HepG2 (cell line): ENCODE measurements at places on chromosomes 2 and 18. TPM values are rescaled to one million over a fixed set of nuclear protein-coding genes. Genes with fewer than 3 reads are reported as not detected.
A peak's percentile ranks its signal among the peaks of the same experiment; 100 is the strongest.

DNA sequence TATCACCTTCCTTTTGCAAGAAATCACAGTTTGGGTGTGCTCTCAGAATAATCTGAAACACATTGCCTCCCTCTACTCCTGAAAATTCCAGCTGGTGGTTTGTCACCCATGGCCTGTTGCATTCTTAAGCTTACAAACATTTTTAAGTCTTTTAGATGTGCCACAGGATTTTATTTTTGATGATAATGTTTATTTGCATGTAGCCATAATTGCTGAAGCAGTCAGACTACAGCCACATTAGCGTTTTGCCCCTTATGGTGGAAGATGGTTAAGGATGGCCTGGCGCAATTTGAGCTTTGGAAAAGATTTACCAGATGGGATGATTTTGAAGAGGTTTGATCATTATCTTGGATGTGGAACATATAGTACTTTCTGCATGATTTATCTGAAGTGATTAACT is 439.5 kb downstream of the MEIS1 start:
- H3K27me3 ChIP-seq = no peaks in the 10 kb centered on the region
- H3K27ac ChIP-seq = no peak overlapping the region
- H3K36me3 ChIP-seq = no peaks in the 10 kb centered on the region
- DNase-seq = no peak

- H3K27me3 ChIP-seq = no peaks in the 10 kb centered on the region
- peaks cover 15% of the 10 kb centered on the region for H3K4me1 ChIP-seq
- peak; percentile 12 for DNase-seq
- peak overlapping the region; percentile 35; the same call in 1 of the 2 replicates for H3K4me3 ChIP-seq
- no peak overlapping the region for H3K27ac ChIP-seq
Measured at GRCh38 chr18:49531678-49532153, 30.1 kb upstream of the LIPG start.

- no peak for DNase-seq
- peaks cover 28% of the 10 kb centered on the region for H3K27me3 ChIP-seq
- H3K4me1 ChIP-seq = peaks cover 13% of the 10 kb centered on the region; the same call in 1 of the 2 replicates
- no peak overlapping the region for H3K27ac ChIP-seq
- H3K4me3 ChIP-seq = no peak overlapping the region
- no peaks in the 10 kb centered on the region for H3K36me3 ChIP-seq
Measured at GRCh38 chr2:224444021-224444420, 42.1 kb upstream of the FAM124B start.

- H3K4me1 ChIP-seq = peaks cover 63% of the 10 kb centered on the region
Measured at GRCh38 chr2:65299246-65299645, 71.6 kb downstream of the ACTR2 start.

- H3K36me3 ChIP-seq = peaks cover 3% of the 10 kb centered on the region; the same call in 1 of the 2 replicates
- H3K27me3 ChIP-seq = no peaks in the 10 kb centered on the region
- no peak for DNase-seq
- H3K4me1 ChIP-seq = peaks cover 89% of the 10 kb centered on the region
- H3K4me3 ChIP-seq = no peak overlapping the region
Measured at GRCh38 chr2:61437170-61437569, 33.7 kb downstream of the USP34 start.

DNA sequence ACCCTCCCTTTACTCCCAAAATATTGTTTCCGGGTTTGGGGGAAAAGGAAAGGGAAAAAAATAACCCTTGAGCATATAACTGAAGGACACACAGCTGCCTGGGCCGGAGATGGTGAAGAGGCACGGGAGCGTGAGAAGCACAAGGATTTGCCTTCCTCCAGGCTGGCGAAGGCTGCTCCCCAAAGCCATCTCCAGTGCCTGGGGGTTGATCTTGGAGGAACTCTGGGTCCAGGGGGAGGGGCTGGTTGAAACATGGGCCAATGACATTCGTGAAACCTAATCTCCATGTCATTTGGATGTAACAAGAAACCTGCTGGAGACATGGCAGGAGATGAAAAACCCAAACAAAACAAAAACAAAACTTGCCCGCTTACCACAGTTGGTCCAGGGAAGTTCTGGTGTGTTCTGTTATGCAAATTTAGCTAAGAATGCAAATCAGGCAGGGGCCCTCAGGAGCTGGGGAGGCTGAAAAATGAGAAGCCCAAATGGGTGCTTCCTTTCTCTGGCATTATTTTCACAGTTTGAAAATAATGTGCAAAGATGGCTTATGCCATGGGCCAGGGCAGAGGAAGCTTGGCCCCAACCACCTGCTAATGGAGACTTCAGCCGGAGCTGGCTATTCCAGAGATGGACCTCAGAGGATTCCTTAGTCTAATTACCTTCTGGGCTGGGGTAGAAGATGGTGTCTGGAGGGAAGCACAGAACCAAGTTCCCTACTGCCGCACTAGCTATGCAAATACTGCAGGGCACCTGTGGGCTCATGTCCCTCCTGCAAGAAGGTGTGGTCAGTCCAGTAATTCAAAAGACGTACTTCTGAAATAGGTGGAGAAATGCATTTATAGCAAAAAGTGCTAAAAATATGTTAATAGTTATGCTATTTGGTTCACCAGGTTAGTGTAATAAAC is 180.9 kb downstream of the BCL2 start:
- no peak overlapping the region for H3K27ac ChIP-seq
- H3K27me3 ChIP-seq = peaks cover 16% of the 10 kb centered on the region; the same call in 2 of the 3 replicates
- DNase-seq = no peak
- no peaks in the 10 kb centered on the region for H3K36me3 ChIP-seq
- no peaks in the 10 kb centered on the region for H3K4me1 ChIP-seq
- no peak overlapping the region for H3K4me3 ChIP-seq

DNA sequence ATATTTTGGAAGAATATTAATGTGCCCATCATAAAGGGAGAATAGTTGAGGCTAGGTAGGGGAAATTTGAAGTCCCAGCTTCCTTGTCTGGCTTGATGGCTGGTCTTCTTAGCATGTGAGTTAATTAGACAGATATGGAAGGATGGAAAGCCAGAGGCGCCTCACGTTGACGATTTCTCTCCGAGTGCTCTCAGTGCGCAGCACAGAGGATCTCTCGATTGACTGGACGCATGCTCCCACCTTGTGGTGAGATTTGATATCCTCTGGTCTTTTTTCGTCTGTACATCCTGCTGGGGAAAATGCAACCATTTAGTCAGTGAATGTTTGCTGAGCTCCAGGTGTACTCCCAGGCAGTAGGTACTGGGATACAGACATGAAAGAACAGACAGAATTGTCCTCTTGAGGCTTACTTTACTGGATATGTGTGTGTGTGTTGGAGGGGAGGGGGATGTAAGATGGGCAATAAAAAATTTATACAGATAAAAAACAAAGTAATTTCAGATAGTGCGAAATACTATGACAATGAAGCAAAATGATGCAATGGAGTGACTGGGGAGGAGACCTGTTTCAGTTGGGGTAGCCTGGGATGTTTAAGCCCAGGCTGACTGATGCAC is 66.9 kb upstream of the ZNG1B start:
- no peak overlapping the region for H3K4me3 ChIP-seq
- peak; percentile 80 for DNase-seq
- H3K27me3 ChIP-seq = no peaks in the 10 kb centered on the region
- H3K4me1 ChIP-seq = peaks cover 8% of the 10 kb centered on the region
- no peaks in the 10 kb centered on the region for H3K36me3 ChIP-seq
- no peak overlapping the region for H3K27ac ChIP-seq

DNA sequence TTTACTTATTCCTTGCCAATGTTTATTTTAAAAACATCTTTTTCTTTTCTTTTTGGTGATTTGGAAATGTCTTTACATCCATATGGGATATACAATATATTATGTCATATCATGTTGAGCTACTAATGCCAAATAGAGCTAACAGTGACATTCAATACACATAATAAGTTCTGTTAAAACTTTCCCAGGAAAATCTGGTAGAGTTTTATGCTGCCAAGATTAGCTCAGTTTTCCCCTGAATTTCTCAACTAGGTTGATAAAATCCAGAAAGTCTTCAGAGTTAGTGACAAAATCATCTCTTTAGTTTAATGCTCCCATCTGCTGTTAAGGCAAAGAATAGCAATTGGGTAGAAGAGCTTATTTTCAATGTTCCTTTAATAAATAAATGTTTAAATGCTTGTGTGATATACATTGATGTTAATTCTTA is 9.9 kb downstream of the COL3A1 start:
- DNase-seq = no peak
- no peak overlapping the region for H3K4me3 ChIP-seq
- H3K4me1 ChIP-seq = no peaks in the 10 kb centered on the region
- H3K27ac ChIP-seq = no peak overlapping the region
- no peaks in the 10 kb centered on the region for H3K27me3 ChIP-seq

- H3K4me3 ChIP-seq = no peak overlapping the region
- no peaks in the 10 kb centered on the region for H3K4me1 ChIP-seq
- no peaks in the 10 kb centered on the region for H3K36me3 ChIP-seq
- H3K27me3 ChIP-seq = no peaks in the 10 kb centered on the region
- DNase-seq = no peak
- H3K27ac ChIP-seq = no peak overlapping the region
Measured at GRCh38 chr2:151654085-151654484, 80.2 kb downstream of the NEB start.

GRCh38 chr18:77755187-77755586 is 505.5 kb downstream of the GALR1 start:
- H3K4me1 ChIP-seq = no peaks in the 10 kb centered on the region
- peaks cover 5% of the 10 kb centered on the region; the same call in 1 of the 3 replicates for H3K27me3 ChIP-seq
- H3K27ac ChIP-seq = no peak overlapping the region
- H3K4me3 ChIP-seq = no peak overlapping the region

GRCh38 chr18:32319084-32319483 is 129.2 kb downstream of the MEP1B start:
- no peaks in the 10 kb centered on the region for H3K27me3 ChIP-seq
- peaks cover 32% of the 10 kb centered on the region for H3K4me1 ChIP-seq
- no peaks in the 10 kb centered on the region for H3K36me3 ChIP-seq

DNA sequence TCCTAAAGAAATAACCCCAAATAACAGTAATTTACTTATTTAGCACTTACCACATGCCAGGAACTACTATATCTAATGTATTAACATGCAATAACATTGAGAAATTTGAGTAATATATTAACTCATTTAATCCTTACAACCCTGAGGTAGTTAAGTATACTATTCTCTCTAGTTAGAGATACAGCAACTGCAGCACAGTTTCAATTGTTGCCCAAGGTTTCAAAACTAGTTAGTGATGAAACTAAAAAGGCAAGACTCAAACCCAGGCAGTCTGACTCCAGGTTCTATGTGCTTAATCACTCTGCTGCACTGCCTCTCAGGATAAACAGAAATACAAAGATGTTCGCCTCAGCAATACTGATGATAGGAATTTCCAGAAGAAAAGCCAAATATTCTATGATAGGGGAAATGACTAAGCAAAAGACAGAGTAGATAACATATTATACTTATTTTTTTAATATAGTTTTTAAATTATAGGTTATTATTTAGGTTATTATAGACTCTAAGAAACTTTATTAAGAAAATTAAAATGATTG is 88.0 kb downstream of the SS18 start:
- no peak overlapping the region for H3K4me3 ChIP-seq
- H3K27me3 ChIP-seq = no peaks in the 10 kb centered on the region; the same call in 1 of the 2 replicates
- H3K27ac ChIP-seq = no peak overlapping the region

- no peak for DNase-seq
- H3K27me3 ChIP-seq = peaks cover 39% of the 10 kb centered on the region
- H3K36me3 ChIP-seq = no peaks in the 10 kb centered on the region
- no peaks in the 10 kb centered on the region for H3K4me1 ChIP-seq
Measured at GRCh38 chr2:238576674-238577073, 149.9 kb downstream of the ASB1 start.

DNA sequence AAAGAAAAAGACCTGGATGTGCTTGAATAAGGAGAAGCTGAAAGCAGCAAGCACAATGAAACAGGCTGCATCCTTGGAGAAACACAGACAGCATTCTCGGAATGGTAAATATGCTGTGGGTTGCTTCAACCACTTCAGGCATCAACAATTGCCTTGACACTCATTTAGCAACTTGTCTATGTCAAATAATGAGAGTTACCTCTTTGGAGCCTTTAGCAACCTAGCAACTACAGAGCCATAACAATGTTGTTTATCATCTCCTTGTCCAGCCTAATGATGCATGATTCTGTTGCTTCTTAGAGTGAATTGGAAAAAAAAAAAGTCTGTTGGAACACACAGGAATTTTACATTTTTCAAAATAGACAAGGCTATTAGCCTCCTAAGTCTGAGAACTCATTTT is 410.6 kb downstream of the PIK3C3 start:
- H3K4me1 ChIP-seq = peaks cover 17% of the 10 kb centered on the region
- H3K27ac ChIP-seq = no peak overlapping the region

GRCh38 chr18:43271593-43272432 is 5.5 kb downstream of the SYT4 start:
- no peaks in the 10 kb centered on the region for H3K4me1 ChIP-seq
- no peaks in the 10 kb centered on the region for H3K27me3 ChIP-seq
- H3K27ac ChIP-seq = no peak overlapping the region
- no peak overlapping the region for H3K4me3 ChIP-seq
- DNase-seq = peak; percentile 35

DNA sequence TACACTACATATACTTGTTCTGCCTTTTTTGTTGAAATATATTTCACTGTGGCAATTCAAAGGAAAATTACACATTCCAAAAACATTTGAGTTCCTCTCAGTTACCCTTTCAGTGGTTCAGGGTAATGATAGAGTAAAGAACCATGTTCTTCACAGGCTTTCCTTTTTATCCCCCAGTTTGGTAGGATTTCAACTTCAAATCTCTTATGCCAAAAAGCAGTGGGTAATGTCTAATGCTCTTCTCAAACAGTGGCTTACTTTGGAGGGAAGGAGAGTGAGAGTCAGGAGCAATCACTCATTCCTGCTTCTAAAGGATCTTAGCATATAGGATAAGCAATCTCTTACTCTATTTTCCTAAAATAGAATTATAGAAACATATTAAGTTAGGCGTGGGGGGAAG is 290.6 kb downstream of the ZEB2 start:
- no peak overlapping the region for H3K4me3 ChIP-seq
- no peaks in the 10 kb centered on the region for H3K4me1 ChIP-seq
- H3K27me3 ChIP-seq = no peaks in the 10 kb centered on the region
- H3K36me3 ChIP-seq = no peaks in the 10 kb centered on the region
- DNase-seq = no peak

GRCh38 chr2:162475661-162476060 is 131.7 kb downstream of the GCA start:
- DNase-seq = no peak
- H3K4me3 ChIP-seq = no peak overlapping the region
- no peak overlapping the region for H3K27ac ChIP-seq
- H3K4me1 ChIP-seq = no peaks in the 10 kb centered on the region

DNA sequence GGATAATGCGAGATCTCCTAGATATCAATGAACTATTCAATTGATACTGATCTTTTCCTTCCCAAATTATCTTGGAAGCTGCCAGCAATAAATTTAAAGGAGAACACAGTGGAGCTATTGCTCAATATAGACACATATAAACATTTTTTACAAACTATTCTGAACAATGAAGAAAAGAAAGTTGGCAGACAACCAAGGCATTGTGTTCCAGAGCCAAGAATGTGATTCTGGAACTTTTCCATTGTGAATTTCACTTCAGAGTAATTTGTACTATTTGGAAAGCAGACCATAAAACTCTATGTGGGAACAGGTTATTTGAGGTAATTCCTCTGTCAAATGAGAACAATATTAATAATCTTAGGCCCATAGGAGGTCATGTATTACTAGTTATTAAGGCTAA is 588.2 kb downstream of the IRS1 start:
- DNase-seq = no peak
- H3K4me3 ChIP-seq = no peak overlapping the region
- 0 out of 2 replicates have a peak, but pooled peaks cover 10% of the 10 kb centered on the region for H3K4me1 ChIP-seq
- H3K27ac ChIP-seq = no peak overlapping the region

Gene POTEJ
- total RNA-seq = 0.04 TPM in 1 of 2 replicates, not detected in the other

Gene PAX3
- not detected in 2 replicates for total RNA-seq

Gene ANKRD30B
- total RNA-seq = not detected in 2 replicates

Gene PPP1R1C
- total RNA-seq = 1.5 and 2.4 TPM in 2 replicates

Gene SANBR
- total RNA-seq = 20.9 and 22.9 TPM in 2 replicates

Gene CYP1B1
- total RNA-seq = not detected in 2 replicates

Gene CBLN2
- total RNA-seq = not detected in 2 replicates

Gene FSIP2
- 0.04 and 0.07 TPM in 2 replicates for total RNA-seq

Gene NMUR1
- total RNA-seq = not detected in 2 replicates

Gene SOX11
- not detected in 2 replicates for total RNA-seq

Gene HS6ST1
- total RNA-seq = 68.4 and 84.6 TPM in 2 replicates

Gene PKP4
- 80.9 and 84.8 TPM in 2 replicates for total RNA-seq
